HuH-7.5 (cell line): ENCODE measurements at places on chromosomes 1 and 21.

DNA sequence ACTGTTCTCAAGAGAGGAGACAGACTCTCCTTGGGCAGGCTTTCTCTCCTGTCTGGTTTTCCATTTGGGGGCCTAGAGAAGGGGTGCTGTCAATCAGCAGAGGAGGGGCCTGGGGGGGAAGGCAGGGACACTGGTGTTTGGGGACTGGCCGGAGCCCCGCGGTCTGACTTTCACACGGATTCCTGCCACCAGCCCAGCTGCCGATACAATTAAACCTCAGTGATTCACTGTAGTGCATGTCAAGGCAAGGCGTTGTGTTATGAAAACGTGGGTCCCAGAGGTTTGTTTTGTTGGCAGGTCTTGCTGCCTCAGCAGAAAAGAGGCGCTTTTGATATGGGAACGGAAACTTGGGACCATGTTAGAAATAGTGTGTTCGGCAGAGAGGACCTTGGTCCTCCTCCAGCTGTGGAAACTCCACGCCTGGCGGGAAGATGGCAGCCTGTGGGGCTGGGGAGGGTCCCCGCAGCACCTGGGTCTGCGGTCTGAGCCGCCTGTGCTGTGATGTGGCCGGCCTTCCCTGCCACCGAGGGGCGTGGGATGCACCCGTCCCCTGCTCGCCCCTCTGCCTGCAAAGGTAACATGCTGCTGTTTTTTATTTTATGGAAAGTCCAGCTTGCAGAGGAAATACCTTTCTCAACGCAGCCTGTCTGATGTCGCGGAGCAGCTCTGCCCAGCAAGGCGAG, 47.6 kb downstream of the SPSB1 start:
- DNase-seq, result no peak

DNA sequence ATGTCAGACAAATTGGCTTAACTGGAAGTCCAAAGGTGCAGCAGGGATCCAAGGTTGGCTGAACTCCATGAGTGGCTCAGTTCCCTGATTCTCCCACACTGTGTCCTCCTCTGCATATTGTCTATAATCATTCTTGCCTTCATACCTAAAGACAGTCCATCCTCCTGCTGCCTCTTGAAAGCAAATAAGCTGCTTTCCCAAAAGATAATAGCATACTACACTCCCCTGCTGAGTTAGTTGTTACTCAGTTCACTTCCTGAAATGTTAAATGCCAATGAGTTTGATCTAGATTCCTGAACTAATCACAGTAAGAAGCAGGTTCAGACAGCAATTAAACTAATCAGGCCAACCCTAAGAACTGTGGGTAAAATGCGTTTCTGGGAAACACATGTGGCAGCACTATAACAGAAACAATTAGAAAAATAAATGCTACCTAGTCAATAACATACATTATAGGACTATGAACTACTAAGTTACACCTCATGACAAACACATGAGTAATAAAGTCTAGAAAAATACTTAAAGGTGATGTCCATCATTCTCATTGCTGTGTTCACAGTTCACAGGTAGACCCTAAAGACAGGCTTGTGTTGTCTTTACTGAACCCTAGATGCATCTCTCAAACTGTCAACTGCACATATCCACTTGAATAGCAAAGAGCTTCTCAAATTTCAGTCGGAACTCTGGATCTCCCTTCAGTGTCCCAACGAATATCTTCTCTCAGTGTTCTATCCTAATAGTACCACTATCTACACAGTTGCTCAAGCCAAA, 50.8 kb upstream of the BOLA1 start:
- DNase-seq, result no peak

GRCh38 chr1:37404711-37405110, 69.7 kb upstream of the ZC3H12A start:
- DNase-seq, result no peak

- no peak for DNase-seq
Measured at GRCh38 chr1:218848009-218848408, 325.7 kb upstream of the LYPLAL1 start.

DNA sequence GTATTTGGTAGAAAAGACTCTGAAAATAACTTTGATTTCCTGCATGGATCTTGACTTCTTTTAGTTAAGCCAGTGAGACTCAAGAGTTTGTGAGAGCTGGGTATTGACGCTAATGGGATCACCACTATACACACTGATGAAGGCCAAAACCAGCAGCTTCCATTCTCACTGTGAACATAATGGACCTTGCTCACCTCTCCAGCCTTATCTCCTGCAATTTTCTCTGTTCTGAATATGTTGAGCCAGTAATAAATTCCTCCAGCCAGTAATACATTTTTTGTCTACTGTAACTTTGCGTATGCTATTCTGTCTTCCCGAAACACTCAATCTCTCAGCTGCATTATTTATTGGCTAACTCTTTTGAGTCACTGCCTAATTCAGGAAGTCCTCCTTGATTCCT, 111.6 kb upstream of the PPP2R5A start:
- DNase-seq, result no peak

- DNase-seq, result no peak
Measured at GRCh38 chr1:239719642-239720258, 333.4 kb downstream of the CHRM3 start.

DNA sequence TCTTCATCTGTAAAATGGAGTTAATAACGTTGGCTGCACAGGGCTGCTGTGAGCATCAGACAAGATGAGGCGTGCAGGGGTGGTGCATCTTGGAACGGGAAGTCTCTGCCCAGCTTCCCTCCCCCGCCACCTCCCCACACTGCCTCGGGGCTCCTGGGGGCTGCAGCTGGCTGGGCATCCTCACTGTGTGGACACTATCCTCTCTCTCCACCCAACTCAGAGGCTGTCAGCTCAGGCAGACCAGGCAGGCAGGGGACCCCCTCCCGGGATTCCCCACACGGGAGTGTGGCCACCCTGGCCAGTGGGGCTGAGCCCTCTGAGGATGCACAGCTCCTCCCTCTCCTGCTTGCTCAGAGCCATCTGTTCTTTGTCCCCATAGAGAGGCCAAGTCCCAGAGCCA, 122.7 kb downstream of the CCDC185 start:
- no peak for DNase-seq

- peak; percentile 84 for DNase-seq
Measured at GRCh38 chr1:27662707-27663393, 9.1 kb downstream of the IFI6 start.

DNA sequence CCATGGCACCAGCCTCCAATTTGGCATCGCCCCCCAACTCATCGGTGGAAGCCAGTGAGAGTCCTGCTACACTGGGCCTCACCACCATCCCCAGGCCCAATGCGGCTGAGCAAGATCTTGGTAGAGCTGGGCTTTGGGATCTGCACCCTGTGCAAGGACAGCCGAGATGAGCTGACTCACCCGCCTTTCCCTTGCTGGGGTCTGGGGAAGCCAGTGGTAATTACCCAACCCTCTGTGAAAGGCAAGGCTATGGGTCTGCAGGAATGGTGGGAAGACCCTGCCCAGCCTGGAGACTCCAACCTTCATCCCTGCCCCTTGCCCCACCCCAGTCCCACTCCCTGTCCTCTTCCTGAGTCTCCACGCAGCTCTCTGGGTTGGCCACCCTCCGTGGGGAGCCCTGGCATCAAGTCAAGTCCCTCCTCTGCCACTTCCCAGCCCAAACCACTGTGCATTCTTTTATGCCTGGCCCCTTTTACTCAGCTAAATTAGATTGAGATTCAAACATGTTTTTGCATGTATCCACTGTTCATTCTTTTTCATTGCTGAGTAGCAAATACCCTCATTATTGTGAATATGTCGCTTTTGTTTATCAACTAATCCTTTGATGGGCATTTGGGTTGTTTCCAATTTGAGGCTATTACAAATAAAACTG, 8.8 kb downstream of the SMCP start:
- no peak for DNase-seq

- DNase-seq, result no peak
Measured at GRCh38 chr1:201217851-201218250, 27.2 kb downstream of the IGFN1 start.
